ENCODE measurements at places on chromosomes 6 and 20.

- peaks cover 10% of the 10 kb centered on the region for H3K27me3 ChIP-seq
- no peaks in the 10 kb centered on the region for H3K4me1 ChIP-seq
- DNase-seq = no peak
- no peak overlapping the region for H3K4me3 ChIP-seq
- H3K27ac ChIP-seq = no peak overlapping the region
Measured at GRCh38 chr6:135087403-135087802, 32.8 kb upstream of the HBS1L start.

GRCh38 chr6:27296106-27296783 lies 15.8 kb downstream of the POM121L2 start:
- H3K27ac ChIP-seq = peak overlapping the region; percentile 67
- H3K4me1 ChIP-seq = peaks cover 21% of the 10 kb centered on the region

GRCh38 chr6:39814236-39814635 lies 22.1 kb downstream of the DAAM2 start:
- H3K4me3 ChIP-seq = no peak overlapping the region
- peaks cover 3% of the 10 kb centered on the region for H3K27me3 ChIP-seq
- no peak overlapping the region for H3K27ac ChIP-seq
- H3K36me3 ChIP-seq = peaks cover 6% of the 10 kb centered on the region

GRCh38 chr6:31901415-31901952 lies 402 bp downstream of the ZBTB12 start:
- H3K4me1 ChIP-seq = peaks cover 21% of the 10 kb centered on the region
- H3K4me3 ChIP-seq = peak overlapping the region; percentile 78
- no peaks in the 10 kb centered on the region for H3K36me3 ChIP-seq
- no peak overlapping the region for H3K27ac ChIP-seq
- DNase-seq = no peak

GRCh38 chr6:53359843-53360092 lies 11.0 kb upstream of the ELOVL5 start:
- DNase-seq = no peak
- H3K4me3 ChIP-seq = peak overlapping the region; percentile 86
- peak overlapping the region; percentile 97 for H3K27ac ChIP-seq
- peaks cover 21% of the 10 kb centered on the region for H3K4me1 ChIP-seq

DNA sequence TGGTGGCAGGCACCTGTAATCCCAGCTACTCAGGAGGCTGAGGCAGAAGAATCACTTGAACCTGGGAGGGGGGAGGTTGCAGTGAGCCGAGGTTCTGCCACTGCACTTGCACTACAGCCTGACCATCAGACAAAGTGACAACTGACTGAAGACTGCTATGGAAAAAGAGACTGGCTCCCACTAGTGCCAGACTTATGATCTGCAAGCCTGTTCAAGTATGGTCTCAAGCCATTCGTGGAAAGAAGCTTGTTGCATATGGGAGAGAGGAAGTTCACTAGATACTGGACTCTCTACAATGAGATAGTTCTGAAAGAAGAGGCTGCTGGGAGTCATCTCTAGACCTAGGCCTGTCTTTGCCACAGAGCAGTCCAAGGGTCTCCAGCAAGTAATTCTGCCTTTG lies 26.7 kb downstream of the MDN1 start:
- H3K27me3 ChIP-seq = no peaks in the 10 kb centered on the region
- no peak overlapping the region for H3K27ac ChIP-seq
- no peak overlapping the region for H3K4me3 ChIP-seq
- H3K36me3 ChIP-seq = peaks cover 20% of the 10 kb centered on the region
- DNase-seq = no peak
- no peaks in the 10 kb centered on the region for H3K4me1 ChIP-seq

GRCh38 chr6:111846492-111847409 lies 26.5 kb downstream of the FYN start:
- H3K36me3 ChIP-seq = peaks cover 20% of the 10 kb centered on the region
- H3K4me3 ChIP-seq = no peak overlapping the region
- H3K4me1 ChIP-seq = peaks cover 45% of the 10 kb centered on the region
- H3K27ac ChIP-seq = no peak overlapping the region
- no peak for DNase-seq
- H3K27me3 ChIP-seq = no peaks in the 10 kb centered on the region

GRCh38 chr6:162154001-162154400 lies 573.6 kb downstream of the PRKN start:
- H3K27ac ChIP-seq = no peak overlapping the region
- DNase-seq = no peak
- peaks cover 4% of the 10 kb centered on the region for H3K4me1 ChIP-seq

DNA sequence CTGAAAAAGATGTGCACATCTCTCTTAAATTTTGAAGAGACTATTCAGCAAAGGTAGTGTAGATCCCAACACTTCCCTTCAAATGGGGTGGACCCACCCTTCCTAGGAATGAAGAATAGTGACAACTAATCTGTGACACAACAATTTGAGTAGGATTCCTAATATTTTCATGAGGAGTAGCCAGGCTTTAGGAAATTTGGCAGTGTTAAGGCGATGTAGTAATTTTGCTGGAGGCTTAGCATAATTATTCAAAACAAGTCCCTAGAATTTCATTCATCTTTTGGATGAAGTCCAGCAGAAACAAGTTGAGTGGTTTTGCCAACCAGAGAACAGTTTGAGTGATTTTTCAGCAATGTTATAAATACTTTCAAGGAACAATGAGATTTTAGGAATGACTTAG lies 52.4 kb downstream of the ELOVL4 start:
- no peaks in the 10 kb centered on the region for H3K4me1 ChIP-seq
- no peaks in the 10 kb centered on the region for H3K27me3 ChIP-seq
- no peak for DNase-seq
- no peaks in the 10 kb centered on the region for H3K36me3 ChIP-seq
- H3K27ac ChIP-seq = peak overlapping the region; percentile 76
- H3K4me3 ChIP-seq = peak overlapping the region; percentile 38

GRCh38 chr20:1964061-1964460 lies 29.8 kb downstream of the PDYN start:
- H3K4me1 ChIP-seq = peaks cover 7% of the 10 kb centered on the region
- peaks cover 82% of the 10 kb centered on the region for H3K27me3 ChIP-seq
- H3K27ac ChIP-seq = no peak overlapping the region
- no peak for DNase-seq
- H3K4me3 ChIP-seq = no peak overlapping the region

GRCh38 chr20:787825-788224 lies 19.5 kb upstream of the SLC52A3 start:
- DNase-seq = no peak
- no peak overlapping the region for H3K4me3 ChIP-seq
- no peak overlapping the region for H3K27ac ChIP-seq
- no peaks in the 10 kb centered on the region for H3K4me1 ChIP-seq
- H3K27me3 ChIP-seq = peaks cover 16% of the 10 kb centered on the region

DNA sequence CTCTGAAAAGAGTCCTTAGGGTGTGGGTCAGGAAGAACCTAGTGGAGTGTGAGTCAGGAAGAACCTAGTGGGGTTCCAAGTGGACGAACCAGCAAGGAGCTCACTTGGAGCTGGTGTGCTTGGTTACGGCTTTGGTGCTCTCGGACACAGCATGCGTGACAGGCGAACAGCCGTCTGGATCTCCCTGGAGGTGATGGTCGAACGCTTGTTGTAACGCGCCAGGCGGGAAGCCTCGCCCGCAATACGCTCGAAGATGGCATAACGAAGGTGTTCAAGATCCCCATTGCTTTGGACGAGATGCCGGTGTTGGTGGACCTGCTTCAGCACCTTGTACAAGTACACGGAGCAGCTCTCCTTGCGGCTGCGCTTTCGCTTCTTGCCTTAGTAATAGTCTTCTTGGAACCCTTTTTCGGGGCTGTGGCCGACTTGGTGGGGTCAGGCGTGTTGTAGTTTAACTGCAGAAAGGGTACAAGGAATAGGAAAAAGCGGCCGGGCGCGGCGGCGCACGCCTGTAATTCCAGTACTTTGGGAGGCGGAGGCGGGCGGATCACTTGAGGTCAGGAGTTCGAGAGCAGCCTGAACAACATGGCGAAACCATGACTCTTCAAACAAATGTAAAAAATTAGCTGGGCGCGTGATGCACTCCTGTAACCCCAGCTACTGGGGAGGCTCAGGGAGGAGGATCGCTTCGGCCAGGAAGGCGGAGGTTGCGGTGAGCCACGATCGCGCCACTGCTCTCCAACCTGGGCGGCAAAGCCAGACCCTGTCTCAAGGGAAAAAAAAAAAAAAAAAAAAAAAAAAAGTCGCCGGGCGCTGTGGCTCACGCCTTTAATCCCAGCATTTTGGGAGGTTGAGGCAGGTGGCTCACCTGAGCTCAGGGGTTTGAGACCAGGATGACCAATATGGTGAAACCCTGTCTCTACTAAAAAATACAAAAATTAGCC lies 48.0 kb downstream of the OR2B2 start:
- H3K27me3 ChIP-seq = peaks cover 3% of the 10 kb centered on the region
- peak overlapping the region; percentile 97 for H3K4me3 ChIP-seq
- DNase-seq = no peak
- peaks cover 5% of the 10 kb centered on the region for H3K36me3 ChIP-seq
- H3K27ac ChIP-seq = peak overlapping the region; percentile 92

DNA sequence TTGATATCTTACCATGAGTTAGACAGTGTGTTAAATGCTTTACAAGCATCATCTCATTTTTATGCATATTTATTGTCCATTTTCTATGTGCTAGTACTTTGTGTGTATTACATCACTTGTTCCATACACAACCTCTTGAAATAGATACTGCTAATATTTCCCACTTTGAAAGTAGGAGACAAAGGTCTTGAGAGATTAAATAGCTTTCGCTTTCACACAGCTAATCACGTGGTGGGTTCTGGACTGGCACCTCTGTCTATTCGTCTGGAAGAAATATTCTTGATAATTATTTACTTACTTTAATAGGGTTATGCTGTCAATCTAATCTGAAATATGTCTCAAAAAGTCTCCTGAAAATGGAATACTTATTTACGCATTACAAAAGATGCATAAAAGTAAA lies 30.2 kb downstream of the EPHA7 start:
- no peak overlapping the region for H3K27ac ChIP-seq
- DNase-seq = no peak
- H3K27me3 ChIP-seq = no peaks in the 10 kb centered on the region
- H3K36me3 ChIP-seq = peaks cover 18% of the 10 kb centered on the region
- peaks cover 6% of the 10 kb centered on the region for H3K4me1 ChIP-seq
- H3K4me3 ChIP-seq = no peak overlapping the region

DNA sequence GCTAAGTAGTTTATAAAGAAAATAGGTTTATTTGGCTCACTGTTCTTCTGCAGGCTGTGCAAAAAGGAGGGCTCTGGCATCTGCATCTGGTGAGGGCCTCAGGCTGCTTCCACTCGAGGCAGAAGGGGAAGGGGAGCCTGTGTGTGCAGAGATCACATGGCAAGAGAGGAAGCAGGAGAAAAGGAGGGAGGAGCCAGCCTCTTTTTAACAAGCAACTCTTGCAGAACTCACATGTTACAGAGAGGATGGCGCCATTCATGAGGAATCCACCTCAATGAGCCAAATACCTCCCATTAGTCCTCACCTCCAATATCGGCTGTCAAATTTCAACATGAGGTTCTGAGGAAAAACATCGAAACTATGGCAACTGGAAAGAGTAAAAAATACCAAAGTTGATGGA lies 666.6 kb upstream of the SLC35B3 start:
- peaks cover 15% of the 10 kb centered on the region for H3K4me1 ChIP-seq
- no peaks in the 10 kb centered on the region for H3K36me3 ChIP-seq
- H3K4me3 ChIP-seq = no peak overlapping the region
- no peaks in the 10 kb centered on the region for H3K27me3 ChIP-seq
- no peak overlapping the region for H3K27ac ChIP-seq
- DNase-seq = no peak

GRCh38 chr6:126182650-126183311 lies 157.1 kb upstream of the CENPW start:
- H3K4me3 ChIP-seq = no peak overlapping the region
- H3K27ac ChIP-seq = no peak overlapping the region
- H3K4me1 ChIP-seq = peaks cover 12% of the 10 kb centered on the region
- no peaks in the 10 kb centered on the region for H3K27me3 ChIP-seq
- no peak for DNase-seq

DNA sequence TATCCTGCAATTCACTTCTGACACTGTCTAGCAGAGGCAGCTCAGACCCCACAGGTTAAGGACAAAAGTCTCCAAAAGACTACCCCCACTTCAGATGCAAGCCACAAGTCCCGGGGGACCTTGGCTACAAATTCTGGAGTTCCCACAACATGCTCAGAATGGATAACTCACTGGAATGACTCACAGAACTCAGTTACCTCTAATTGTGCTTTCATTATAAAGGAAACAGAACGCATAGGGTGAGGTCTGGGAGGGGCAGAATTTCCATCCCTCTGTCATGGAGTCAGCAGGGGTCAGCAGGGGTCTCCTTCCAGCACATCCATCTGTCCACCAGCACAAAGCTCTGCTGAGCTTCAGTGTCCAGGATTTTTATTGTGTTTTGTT lies 184.2 kb downstream of the CDH4 start:
- peaks cover 40% of the 10 kb centered on the region for H3K4me1 ChIP-seq
- no peak for DNase-seq
- no peak overlapping the region for H3K4me3 ChIP-seq
- peaks cover 35% of the 10 kb centered on the region for H3K27me3 ChIP-seq
- peak overlapping the region; percentile 48 for H3K27ac ChIP-seq
- no peaks in the 10 kb centered on the region for H3K36me3 ChIP-seq

DNA sequence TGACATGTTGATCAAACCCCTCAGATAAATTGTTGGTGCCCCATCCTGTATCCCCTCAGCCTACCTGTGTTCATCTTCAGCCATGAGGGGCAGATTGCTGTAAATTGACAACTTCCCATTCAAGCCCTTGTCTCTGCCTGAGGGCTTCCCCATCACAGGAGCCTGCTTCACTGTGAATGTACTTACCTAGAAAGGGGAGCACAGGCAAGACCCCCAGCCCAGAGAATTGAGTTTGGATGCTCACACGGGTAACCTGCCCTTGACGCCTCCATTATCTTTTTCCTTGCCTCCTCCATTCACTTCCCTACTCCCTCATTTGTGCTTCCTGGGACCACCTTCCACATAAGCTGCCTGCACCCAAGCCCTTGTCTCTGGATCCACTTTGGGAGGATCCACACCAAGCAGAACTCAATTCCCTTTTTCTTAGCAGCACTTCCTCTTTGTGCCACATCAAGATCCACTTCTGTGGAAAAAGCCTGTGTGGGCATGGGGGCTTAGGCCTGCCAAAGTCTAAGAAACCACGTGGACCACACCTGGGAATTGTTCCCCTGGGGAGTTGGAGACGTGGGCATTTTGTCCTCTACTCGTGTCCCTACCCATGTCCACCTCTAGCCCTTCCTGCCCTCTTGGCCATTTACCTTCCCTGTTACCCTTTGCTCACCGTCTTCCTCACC lies 103.4 kb upstream of the FOXA2 start:
- H3K27me3 ChIP-seq = peaks cover 23% of the 10 kb centered on the region
- no peaks in the 10 kb centered on the region for H3K36me3 ChIP-seq
- peaks cover 6% of the 10 kb centered on the region for H3K4me1 ChIP-seq
- DNase-seq = no peak
- H3K27ac ChIP-seq = no peak overlapping the region

GRCh38 chr6:33571637-33572316 lies 8.3 kb downstream of the BAK1 start:
- H3K4me1 ChIP-seq = peaks cover 17% of the 10 kb centered on the region
- peak overlapping the region; percentile 100 for H3K27ac ChIP-seq
- H3K36me3 ChIP-seq = peaks cover 3% of the 10 kb centered on the region
- no peak for DNase-seq

- H3K4me1 ChIP-seq = peaks cover 13% of the 10 kb centered on the region
- no peaks in the 10 kb centered on the region for H3K36me3 ChIP-seq
- no peak overlapping the region for H3K27ac ChIP-seq
- no peak overlapping the region for H3K4me3 ChIP-seq
- no peak for DNase-seq
Measured at GRCh38 chr6:163583558-163583957, 169.0 kb downstream of the QKI start.

All from type B pancreatic cell (in vitro differentiated cells).